Ovary (tissue), 10 donors: ENCODE measurements at places on chromosomes 7 and 10. TPM values are rescaled to one million over a fixed set of nuclear protein-coding genes. Genes with fewer than 3 reads are reported as not detected.

The C7orf33 gene
- total RNA-seq = not detected

The IFIT3 gene
- total RNA-seq = 13.2 TPM

The HKDC1 gene
- 0.94 TPM for total RNA-seq

The SPDYE1 gene
- total RNA-seq = not detected

The MAPK8 gene
- total RNA-seq = 52.7 TPM

The SH2B2 gene
- 4.5 TPM for total RNA-seq

The ZNF503 gene
- 82.2 TPM for total RNA-seq

The MNX1 gene
- total RNA-seq = not detected

The IRF5 gene
- total RNA-seq = 5.9 TPM

The CRYGN gene
- not detected for total RNA-seq

The FRG2B gene
- not detected for total RNA-seq

The TECPR1 gene
- 21.5 TPM for total RNA-seq

DNA sequence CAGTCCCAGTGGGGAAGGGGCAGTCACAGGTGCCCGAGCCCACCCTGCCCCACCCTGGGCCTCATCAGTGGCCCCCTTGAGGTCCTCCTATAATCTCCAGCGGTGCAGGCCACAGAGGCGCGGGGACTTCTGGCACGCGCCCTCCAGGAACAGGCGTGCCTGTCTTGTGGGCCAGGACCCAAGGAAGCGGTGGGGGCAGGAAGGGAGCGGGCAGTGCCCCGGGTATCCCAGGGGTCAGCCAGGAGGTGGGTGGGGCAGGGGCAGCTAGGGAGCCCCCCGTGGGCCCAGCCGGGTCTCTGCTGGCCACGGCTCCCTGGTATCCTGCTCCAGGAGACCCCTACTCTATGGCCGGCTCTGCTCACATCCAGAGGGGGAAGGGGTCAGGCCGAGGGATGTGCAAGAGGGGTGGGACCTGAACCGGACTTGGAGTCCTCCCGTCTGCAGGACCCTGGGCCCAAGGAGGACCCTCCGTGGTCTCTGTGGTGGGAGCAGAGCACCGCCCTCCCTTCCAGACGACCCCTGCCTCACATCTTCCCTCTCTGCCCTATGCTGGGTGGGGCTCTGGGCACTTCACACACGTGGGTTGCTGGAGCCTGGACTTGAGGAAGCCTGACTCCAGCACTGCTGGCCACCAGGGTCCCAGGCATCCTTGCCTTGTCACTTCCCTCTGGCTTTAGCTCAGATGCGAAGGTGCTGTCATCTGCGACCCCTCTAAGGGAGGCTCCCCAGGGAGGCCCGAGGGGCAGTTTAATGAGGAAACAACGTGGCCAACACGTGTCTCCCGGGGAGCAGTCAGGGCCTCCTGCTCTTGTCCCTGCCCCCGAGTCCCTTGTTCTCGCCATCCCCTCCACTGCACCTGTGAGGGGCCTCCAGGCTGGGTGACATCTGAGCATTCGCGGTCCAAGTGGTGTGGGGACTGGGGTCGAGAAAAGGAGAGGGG is 18.3 kb upstream of the GRIFIN start:
- DNase-seq = no peak

DNA sequence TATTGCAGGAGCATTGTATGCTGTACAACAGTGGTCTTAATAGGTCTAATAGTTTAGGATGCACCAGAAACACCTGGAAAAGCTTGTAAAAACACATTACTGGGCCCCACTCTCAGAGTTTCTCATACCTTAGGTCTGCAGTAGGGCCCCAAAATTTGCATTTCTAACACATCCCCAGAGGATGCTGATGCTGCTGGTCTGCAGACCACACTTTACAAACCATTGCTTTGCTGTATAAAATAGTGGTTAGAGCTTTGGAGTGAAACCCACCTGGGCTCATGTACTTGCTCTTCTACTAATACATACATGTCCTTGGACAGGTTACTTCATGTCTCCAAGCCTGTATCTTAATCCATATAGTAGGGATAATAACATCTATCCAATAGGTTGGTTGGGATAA is 279.7 kb downstream of the GRM8 start:
- no peak for DNase-seq

- DNase-seq = no peak
Measured at GRCh38 chr10:84333864-84334451, 5.6 kb downstream of the CCSER2 start.

DNA sequence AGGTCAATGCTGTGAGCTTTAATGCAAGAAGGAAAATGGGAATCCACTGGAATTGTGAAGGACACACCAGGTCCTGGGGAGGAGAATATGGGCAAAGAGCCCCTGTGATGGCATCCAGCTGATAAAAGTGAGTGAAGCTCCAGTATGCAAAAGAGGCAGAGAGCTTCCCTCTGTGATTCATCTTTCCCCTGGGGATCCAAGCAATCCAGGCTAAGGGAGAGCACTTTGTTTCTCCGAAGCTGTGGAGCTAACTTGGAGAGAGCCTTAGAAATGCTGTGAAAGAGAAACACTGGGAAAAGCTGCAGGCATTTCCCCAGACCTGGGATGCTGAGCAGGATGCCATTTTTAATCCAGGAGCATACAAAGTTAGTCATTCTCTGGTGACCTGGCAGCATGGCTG is 489.5 kb downstream of the SH2D4B start:
- DNase-seq = no peak

DNA sequence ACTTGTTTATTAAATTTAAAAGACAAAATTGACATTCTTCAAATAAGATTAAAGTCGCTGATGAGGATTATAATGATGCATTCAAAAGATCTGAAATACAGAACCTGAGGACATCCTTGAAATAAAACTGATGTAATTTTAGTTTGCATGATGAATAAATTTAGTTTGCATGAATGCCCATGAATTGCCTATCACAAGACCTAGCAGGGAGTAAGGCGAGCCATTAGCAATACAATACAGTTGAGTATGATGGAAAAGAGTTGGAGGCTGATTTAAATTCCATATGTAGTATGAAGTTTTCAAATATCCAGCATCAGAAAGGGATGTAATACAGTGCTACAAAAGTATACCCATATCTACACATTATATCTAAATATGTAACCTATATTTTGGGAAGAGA is 321.3 kb downstream of the CACNA2D1 start:
- no peak for DNase-seq

- DNase-seq = no peak
Measured at GRCh38 chr10:34729619-34730018, 85.5 kb downstream of the PARD3 start.

DNA sequence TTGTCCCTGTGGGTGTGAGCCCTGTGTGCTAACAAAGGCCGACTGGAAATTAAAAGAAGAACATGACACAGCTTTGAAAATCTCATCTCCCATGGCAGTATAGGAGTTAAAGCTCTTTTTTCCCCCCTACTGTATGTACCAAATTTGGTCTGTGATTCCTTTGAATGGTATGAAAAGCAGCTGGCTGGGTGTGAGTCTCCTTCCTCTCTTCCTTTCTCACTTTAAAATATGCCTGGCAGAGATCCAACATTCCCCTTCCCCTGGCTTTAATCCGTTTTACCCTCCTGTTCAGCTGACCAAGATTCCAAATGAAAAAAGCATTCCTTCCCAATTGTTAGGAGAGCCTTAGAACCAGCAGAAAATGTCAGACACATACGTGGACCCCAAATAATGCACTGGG is 225.0 kb upstream of the CELF2 start:
- DNase-seq = no peak

GRCh38 chr10:120345186-120345585 is 111.8 kb upstream of the PLPP4 start:
- no peak for DNase-seq

DNA sequence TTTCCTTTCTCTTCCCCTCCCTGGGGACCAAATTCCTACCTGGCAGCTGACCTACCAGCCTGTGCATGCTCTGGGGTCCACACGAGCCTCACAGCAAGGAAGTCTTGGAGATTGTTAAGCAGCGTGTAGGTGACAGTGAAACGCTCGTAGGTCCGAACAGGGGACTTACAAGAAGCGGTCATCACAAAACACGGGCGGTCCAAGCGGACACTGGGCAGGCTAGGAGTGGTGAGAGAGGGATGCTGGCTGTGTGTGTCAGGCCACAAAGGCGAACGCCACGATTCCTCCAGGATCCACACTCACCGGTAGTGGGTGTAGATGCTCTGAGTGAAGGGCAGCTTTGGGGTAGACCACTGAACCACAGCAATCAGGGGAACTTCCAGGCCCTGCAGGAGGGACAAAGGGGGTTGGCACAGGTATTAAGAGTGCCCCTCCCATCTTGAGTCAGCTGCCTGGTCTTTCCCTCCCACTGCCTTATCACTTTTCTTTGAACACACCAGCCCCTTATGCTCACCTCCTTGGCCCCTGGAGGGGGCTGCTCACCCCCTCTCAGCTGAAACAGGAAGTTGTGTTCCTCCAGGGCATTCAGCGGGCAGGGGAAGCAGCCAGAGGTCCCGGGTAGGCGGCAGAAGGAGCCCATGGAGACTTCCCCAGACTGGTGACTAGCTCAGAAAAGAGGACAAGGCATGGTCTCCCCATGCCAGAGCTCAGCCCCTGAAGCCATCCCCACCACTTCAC is 2.0 kb downstream of the TRAPPC14 start:
- no peak for DNase-seq

- DNase-seq = no peak
Measured at GRCh38 chr7:77184463-77184862, 15.2 kb downstream of the FGL2 start.

DNA sequence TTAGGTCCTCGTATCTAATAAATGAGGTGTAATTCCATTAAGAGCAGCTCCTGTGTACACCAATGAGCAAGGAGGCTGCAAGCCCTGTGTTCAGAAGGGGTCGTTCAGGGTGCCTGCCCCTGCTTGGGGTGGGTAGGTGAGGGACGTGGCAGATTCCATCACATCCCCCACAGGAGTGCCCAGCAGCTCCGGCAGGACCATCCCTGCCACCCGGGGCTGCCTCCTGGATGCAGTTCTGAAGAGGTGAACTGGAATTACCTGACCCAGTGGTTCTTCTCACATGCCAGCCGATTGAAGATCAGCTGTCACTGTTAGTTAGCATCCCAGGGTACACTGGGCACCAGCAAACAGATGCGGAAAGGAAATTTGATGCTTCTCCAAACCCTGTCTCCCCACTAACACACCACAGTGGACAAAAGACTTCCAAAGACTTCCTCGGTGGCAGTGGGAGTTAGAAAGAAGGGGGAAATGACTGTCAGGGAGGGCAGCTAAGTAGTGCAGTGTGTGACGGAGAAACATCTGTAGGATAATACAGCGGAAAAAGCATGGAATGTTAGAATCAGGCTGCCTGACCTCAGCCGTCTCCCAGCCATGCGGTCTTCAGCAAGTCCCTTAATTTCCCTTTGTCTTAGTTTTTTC is 313.6 kb upstream of the ZMIZ1 start:
- no peak for DNase-seq

DNA sequence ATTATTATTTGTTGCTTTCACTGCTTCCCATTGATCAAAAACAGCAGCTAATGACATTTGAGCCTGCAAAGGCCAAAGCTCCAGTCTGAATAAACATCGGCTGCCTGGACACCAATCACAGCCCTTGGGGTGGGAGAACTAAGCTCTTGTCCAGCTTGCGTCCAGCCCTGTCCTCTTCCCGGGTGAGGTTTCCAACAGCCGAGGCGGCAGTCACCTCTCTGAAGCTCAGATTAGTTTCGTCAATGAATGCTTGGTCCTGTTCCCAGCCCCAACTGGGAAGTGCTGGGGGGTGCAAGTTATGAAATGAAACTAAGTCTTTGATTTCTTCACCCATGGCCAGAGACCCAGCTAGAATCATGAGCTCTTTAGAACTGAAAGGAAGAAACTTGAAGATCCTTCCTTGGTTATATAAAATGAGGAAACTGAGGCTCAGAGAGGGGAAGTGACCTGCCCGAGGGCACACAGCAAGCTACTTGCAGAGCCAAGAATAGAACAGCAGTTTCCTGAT is 114.0 kb upstream of the TCF7L2 start:
- no peak for DNase-seq

GRCh38 chr10:88271761-88272543 is 311.2 kb downstream of the RNLS start:
- no peak for DNase-seq

DNA sequence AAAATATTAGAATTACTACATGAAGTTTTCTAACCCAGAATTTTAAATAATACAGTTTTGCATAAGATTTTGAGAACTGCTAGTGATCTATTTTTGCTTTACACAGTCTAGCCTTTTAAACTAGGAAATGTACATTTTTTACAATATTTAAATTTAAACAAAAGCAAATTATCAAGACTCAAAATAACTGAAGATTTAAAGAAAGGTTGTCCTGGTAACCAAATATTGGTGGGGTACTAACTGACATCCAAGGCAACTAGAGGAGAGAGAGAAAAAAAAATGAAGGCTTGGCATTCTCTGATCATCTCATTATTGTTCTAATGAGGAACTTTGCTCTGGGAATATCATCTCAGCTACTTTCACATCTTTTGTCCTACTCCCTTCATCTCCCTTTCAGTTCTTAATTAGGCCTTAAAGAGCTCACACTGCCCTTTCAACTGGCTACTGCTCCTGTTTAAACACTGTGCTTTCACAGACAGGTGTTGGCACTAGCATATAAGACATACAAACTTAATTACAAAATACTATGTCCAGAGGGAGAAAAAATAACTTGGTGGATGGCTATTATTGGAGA is 33.7 kb downstream of the RAB11FIP2 start:
- DNase-seq = no peak

DNA sequence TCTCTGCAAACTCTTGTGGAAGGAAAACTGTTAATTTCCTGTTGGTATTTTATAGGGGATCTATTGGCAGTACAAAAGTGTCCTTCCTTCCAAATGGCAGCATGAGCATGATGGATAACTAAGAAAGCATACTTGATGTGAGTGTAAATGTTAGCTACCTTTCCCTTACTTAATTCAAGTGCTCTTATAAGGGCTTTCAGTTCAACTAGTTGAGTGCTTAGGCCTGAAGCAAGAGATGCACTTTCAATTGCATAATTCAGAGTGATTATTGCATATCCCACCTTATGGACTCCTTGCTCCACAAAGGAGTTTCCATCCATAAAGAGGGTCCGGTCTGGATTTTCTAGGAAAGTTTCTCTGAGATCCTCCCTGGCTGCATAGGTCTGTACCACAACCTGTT is 56.3 kb upstream of the CYP2C8 start:
- DNase-seq = no peak

GRCh38 chr7:100567751-100568175 is 5.9 kb downstream of the SAP25 start:
- peak; percentile 66 for DNase-seq
